ENCODE measurements at places on chromosomes 4 and X. TPM values are rescaled to one million over a fixed set of nuclear protein-coding genes. Genes with fewer than 3 reads are reported as not detected.

DNA sequence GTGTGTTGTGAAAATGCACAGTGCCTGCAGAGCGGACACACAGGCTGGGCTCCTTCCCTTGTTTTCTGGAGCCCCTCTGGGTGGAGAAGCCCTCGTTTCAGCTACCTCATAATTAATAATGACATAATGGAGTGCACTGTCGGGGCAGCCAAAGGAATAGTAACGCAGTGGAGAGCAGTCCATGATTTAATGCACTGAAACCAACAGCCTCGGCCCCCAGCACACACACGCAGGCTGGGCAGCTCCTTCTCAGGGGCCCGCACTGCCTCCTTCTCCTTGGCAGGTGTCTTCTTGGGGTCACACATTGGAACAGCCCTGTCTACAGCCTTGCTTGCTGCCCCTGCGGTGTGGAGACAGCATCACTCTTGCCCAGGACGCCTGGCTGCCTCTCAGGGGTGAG lies 89.2 kb downstream of the DCTD start:
- no peak overlapping the region for H3K4me3 ChIP-seq
- DNase-seq, result no peak
- no peaks in the 10 kb centered on the region for H3K4me1 ChIP-seq
- no peaks in the 10 kb centered on the region for H3K36me3 ChIP-seq
- H3K27me3 ChIP-seq, result peaks cover 17% of the 10 kb centered on the region

DNA sequence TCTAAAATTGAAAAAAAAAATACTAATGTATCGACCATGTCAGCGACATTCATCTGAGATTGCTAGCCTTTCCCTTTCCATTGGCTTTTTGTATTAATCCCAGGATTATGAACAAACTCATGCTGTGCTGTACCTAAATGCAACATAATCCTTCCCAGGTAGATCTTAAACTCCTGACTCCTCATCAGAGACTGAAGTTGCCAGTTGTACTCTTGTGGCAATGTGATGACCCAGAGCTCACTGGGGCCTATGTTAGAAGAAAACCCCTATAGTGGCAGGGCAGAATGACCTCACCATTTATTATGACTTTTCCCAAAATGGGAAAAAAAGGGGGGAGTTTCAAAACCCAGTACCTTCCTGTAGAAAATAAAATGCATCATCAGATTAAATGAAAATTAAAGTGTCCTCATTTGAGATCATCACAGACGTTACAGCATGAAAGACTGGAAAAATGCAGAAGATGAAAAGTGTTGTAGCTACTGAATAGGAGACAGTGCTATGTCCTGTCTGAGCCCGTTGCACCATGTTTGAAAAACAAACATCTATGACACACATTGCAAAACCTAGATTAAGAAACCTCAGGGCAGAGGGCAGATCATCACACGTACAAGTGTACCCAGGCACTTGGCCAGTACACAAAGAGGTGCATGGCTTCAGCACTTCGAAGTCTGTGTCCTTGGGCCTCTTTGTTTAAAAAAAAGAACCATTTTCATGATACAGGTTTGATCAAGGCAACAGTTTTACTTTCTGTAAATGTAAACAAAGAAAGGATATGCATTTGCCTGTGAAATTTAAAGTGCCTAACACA lies 6.8 kb upstream of the ACSL4 start:
- DNase-seq, result no peak
- no peak overlapping the region for H3K27ac ChIP-seq
- H3K4me1 ChIP-seq, result no peaks in the 10 kb centered on the region
- no peaks in the 10 kb centered on the region for H3K27me3 ChIP-seq
- no peaks in the 10 kb centered on the region for H3K36me3 ChIP-seq

GRCh38 chrX:9108054-9108453 lies 74.1 kb upstream of the FAM9B start:
- H3K27ac ChIP-seq, result no peak overlapping the region
- DNase-seq, result no peak
- H3K36me3 ChIP-seq, result no peaks in the 10 kb centered on the region
- H3K27me3 ChIP-seq, result no peaks in the 10 kb centered on the region
- no peak overlapping the region for H3K4me3 ChIP-seq

- peaks cover 39% of the 10 kb centered on the region for H3K27me3 ChIP-seq
- peak; percentile 68 for DNase-seq
- peaks cover 17% of the 10 kb centered on the region for H3K4me1 ChIP-seq
- peak overlapping the region; percentile 65 for H3K4me3 ChIP-seq
Observed at GRCh38 chr4:74934016-74934831, 1.3 kb downstream of the PARM1 start.

- no peaks in the 10 kb centered on the region for H3K27me3 ChIP-seq
- H3K36me3 ChIP-seq, result no peaks in the 10 kb centered on the region
- H3K4me1 ChIP-seq, result peaks cover 45% of the 10 kb centered on the region
- H3K4me3 ChIP-seq, result no peak overlapping the region
- peak overlapping the region; percentile 71 for H3K27ac ChIP-seq
- DNase-seq, result no peak
Observed at GRCh38 chr4:72318421-72319170, 250.4 kb downstream of the ADAMTS3 start.

DNA sequence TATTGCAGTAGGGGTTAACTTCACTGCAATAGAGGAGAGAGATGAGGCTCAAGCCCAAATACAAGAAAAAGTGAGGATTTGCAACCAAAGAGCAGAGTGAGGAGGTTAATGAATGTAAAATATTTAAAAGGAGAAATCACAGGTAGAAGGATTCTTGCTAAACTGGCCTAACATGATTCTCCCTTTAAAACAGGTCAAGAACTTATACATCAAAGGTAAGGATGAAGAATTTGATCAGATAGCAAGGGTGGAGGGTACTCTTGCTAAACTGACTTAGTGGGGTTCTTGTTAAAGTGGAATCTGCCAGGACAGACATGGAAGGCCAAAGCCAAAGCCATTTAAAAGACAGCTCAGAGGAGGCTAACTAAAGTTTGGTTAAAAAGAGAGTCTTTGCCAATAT lies 193.0 kb downstream of the GABRB1 start:
- no peaks in the 10 kb centered on the region for H3K27me3 ChIP-seq
- no peak overlapping the region for H3K27ac ChIP-seq
- H3K4me3 ChIP-seq, result no peak overlapping the region
- peaks cover 18% of the 10 kb centered on the region for H3K4me1 ChIP-seq

- peaks cover 6% of the 10 kb centered on the region for H3K4me1 ChIP-seq
- H3K4me3 ChIP-seq, result no peak overlapping the region
- no peaks in the 10 kb centered on the region for H3K36me3 ChIP-seq
- H3K27ac ChIP-seq, result no peak overlapping the region
- H3K27me3 ChIP-seq, result no peaks in the 10 kb centered on the region
Observed at GRCh38 chrX:7067256-7067655, 80.3 kb upstream of the STS start.

NHS gene
- total RNA-seq, result 16.8 TPM

XK gene
- total RNA-seq, result under 0.01 TPM

HMX1 gene
- total RNA-seq, result not detected

DNA sequence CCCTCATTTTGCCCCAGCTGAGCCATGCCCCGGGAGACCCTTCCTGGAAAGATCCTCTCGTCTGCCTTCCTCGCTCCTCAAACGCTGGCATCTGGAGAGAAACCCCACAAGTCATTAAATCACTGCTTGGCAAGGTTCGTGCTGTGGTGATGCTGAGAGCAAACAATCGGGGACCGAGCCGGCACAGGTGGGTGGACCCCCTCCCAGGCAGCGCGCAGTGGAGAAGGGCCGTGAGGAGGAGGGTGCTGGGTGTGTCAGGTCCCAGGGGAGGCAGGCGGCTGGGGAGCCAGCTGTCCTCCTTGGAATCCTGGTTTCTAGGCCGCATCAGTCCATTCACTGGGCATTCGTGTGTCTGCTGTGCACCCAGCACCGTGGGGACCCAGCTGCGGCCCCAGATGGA lies 64.9 kb upstream of the PSAPL1 start:
- no peak overlapping the region for H3K27ac ChIP-seq
- H3K36me3 ChIP-seq, result no peaks in the 10 kb centered on the region
- no peak overlapping the region for H3K4me3 ChIP-seq
- H3K4me1 ChIP-seq, result no peaks in the 10 kb centered on the region
- DNase-seq, result no peak
- H3K27me3 ChIP-seq, result peaks cover 22% of the 10 kb centered on the region

MSMO1 gene
- 290 TPM for total RNA-seq

DNA sequence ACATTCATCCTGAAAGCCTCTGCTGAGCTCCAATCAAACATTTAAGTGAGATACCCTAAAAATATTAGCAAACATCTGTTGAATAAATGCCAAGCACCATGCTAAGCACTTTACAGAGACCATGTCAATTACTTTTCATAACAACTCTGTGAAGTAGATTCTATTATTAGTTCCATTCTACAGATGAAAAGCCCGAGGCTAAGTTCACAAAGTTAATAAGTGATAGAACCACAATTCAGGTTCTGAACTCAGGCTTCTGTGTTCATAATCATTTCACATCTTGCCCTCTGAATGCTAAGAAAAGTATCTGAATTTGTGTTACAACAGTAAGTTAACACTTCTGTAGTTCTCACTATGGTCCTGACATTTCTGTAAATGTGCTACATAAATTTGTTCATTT lies 27.4 kb downstream of the SEL1L3 start:
- no peak overlapping the region for H3K4me3 ChIP-seq
- DNase-seq, result no peak
- H3K36me3 ChIP-seq, result peaks cover 9% of the 10 kb centered on the region
- no peak overlapping the region for H3K27ac ChIP-seq
- H3K4me1 ChIP-seq, result peaks cover 7% of the 10 kb centered on the region

DUSP21 gene
- total RNA-seq, result not detected

DNA sequence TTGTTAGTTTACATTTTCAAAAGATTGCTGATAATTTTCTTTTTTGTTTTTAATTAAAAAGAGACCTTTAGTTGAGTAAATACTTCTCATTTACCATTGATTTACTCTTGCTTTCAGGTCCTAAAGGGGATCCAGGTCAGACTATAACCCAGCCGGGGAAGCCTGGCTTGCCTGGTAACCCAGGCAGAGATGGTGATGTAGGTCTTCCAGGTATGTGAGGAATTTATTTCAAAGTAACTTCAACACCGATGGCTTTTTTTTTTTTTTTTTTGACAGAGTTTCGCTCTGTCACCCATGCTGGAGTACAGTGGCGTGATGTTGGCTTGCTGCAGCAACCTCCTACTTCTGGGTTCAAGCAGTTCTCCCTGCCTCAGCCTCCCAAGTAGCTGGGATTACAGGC lies 135.1 kb downstream of the IRS4 start:
- no peaks in the 10 kb centered on the region for H3K4me1 ChIP-seq
- no peak overlapping the region for H3K4me3 ChIP-seq
- no peak overlapping the region for H3K27ac ChIP-seq
- peaks cover 8% of the 10 kb centered on the region for H3K27me3 ChIP-seq
- DNase-seq, result no peak

- no peaks in the 10 kb centered on the region for H3K36me3 ChIP-seq
- H3K27ac ChIP-seq, result no peak overlapping the region
- H3K27me3 ChIP-seq, result no peaks in the 10 kb centered on the region
- no peak overlapping the region for H3K4me3 ChIP-seq
- H3K4me1 ChIP-seq, result no peaks in the 10 kb centered on the region
- DNase-seq, result peak; percentile 14
Observed at GRCh38 chr4:32145987-32146386, 1425.8 kb downstream of the PCDH7 start.

GRCh38 chr4:78971776-78972175 lies 32.5 kb upstream of the PAQR3 start:
- no peak for DNase-seq
- no peak overlapping the region for H3K4me3 ChIP-seq
- peaks cover 4% of the 10 kb centered on the region for H3K27me3 ChIP-seq
- no peaks in the 10 kb centered on the region for H3K4me1 ChIP-seq

DNA sequence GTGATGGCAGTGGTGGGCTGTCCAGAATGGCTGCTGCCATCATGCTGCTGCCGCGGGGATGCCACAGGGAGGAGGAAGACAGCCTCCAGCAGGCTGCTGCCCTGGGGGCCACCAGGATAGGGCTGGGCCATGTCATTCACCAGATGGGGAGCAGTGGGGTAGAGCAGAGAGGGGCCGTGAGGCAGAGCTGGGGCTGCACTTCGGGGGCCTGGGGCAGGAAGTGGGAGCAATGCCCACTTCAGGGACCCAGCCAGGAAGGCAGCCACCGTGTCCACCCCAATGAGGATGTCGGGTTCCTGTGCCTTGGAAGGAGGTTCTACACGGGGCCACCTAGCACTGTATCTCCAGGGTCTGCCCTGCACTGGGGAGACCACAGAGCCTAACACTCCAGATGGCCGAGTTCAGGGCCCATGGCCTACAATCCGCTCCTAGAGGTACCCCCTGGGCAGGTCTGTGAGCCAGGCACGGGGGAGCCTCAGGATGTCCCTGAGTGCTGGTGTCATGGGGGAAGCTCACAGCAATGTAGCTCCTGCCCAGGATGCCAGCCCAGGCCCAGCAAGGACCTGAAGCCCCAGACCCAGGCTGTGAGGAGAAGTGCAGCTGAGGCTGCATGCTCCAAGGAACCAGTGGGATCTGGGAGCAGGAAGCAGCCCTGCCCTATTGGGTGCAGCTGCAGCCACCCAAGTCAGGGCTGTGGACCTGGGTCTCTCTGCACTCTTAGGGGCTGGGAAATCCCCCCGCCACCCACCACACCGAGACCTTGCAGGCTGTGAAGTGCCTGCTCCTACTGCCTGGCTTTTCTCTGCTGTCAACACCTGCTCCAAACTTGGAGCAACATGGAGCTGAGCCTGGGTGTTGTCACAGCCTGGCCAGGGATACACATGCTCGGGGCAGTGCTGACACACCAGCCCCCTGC lies 140.3 kb downstream of the PDHA2 start:
- no peaks in the 10 kb centered on the region for H3K4me1 ChIP-seq
- no peak overlapping the region for H3K27ac ChIP-seq
- H3K27me3 ChIP-seq, result no peaks in the 10 kb centered on the region
- DNase-seq, result peak; percentile 0
- no peak overlapping the region for H3K4me3 ChIP-seq
